ENCODE measurements at places on chromosomes 3 and 15.

GRCh38 chr3:105915524-105915923, 46.7 kb upstream of the CBLB start:
- no peak for DNase-seq
- peaks cover 15% of the 10 kb centered on the region for H3K4me1 ChIP-seq
- H3K27me3 ChIP-seq, result no peaks in the 10 kb centered on the region

GRCh38 chr3:164465172-164465571, 613.1 kb downstream of the SI start:
- H3K27me3 ChIP-seq, result no peaks in the 10 kb centered on the region
- H3K4me3 ChIP-seq, result no peak overlapping the region
- no peaks in the 10 kb centered on the region for H3K4me1 ChIP-seq
- H3K27ac ChIP-seq, result no peak overlapping the region

- H3K27ac ChIP-seq, result no peak overlapping the region
- H3K27me3 ChIP-seq, result no peaks in the 10 kb centered on the region
- DNase-seq, result no peak
- no peak overlapping the region for H3K4me3 ChIP-seq
- H3K4me1 ChIP-seq, result no peaks in the 10 kb centered on the region
These were observed 31.5 kb upstream of the FBLN2 start for GRCh38 chr3:13517253-13517977.

DNA sequence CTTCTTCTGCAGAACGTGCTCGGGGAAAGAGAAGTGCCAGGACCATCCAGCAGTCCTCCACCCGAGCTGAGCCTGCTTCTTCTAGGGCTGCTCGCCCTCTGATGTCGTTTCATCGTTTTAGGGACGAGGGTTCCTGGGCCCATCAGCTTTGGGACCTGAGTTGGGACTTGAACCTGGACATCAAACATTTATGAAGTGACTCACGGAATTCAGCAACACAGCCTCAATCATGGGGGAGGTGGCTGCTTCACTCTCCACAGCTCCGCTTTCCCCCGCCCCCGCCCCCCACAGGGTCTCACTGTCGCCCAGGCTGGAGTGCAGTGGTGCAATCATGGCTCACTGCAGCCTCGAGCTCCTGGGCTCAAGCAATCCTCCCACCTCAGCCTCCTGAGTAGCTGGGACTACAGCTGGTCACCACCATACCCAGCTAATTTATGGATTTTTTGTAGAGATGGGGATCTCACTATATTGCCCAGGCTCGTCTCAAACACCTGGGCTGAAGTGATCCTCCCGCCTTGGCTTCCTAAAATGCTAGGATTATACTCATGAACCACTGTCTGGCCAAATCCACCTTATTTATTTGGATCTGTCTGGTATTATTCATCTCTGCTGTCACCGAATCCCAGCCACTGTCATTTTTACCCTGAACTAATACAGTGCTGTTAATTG, 725 bp upstream of the SCAMP2 start:
- peaks cover 47% of the 10 kb centered on the region for H3K4me1 ChIP-seq
- H3K36me3 ChIP-seq, result peaks cover 25% of the 10 kb centered on the region
- peaks cover 10% of the 10 kb centered on the region for H3K27me3 ChIP-seq
- peak overlapping the region; percentile 94 for H3K27ac ChIP-seq

- peaks cover 15% of the 10 kb centered on the region for H3K27me3 ChIP-seq
- H3K36me3 ChIP-seq, result no peaks in the 10 kb centered on the region
- no peak overlapping the region for H3K4me3 ChIP-seq
- H3K4me1 ChIP-seq, result peaks cover 41% of the 10 kb centered on the region
- no peak overlapping the region for H3K27ac ChIP-seq
These were observed 13.3 kb upstream of the CD47 start for GRCh38 chr3:108103886-108104797.

- no peaks in the 10 kb centered on the region for H3K36me3 ChIP-seq
- H3K27ac ChIP-seq, result no peak overlapping the region
- no peaks in the 10 kb centered on the region for H3K27me3 ChIP-seq
- H3K4me3 ChIP-seq, result no peak overlapping the region
These were observed 406.9 kb downstream of the NR2F2 start for GRCh38 chr15:96737408-96737807.

DNA sequence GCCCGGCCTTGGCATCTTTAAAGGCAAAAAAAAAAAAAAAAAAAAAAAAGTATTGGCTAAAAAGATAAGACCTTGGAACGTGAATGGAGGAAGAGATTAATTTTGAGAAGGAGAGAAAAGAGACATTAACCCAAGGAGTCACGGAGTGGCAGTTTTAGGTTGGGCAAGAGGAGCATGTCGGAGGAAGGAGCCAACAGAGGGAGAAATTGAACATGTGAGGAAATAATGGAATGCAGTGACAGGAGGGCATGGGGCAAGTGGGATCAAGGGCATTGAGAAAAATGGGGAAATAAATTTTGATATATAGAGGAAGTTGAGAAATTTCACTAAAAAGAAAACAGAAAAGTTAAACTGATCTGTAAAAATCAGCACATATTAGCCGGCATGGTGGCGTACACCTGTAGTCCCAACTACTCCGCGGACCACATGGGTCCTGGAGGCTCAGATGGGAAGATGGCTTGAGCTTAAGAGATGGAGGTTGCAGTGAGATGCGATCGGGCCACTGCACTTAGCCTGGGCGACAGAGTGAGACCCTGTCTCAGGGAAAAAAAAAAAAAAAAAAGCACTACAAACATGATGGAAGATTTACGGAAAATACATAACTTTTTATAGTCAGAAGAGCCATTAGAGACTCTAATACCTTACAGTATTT, 1.2 kb downstream of the HAUS2 start:
- peaks cover 73% of the 10 kb centered on the region for H3K4me1 ChIP-seq
- H3K27ac ChIP-seq, result peak overlapping the region; percentile 96

- peaks cover 10% of the 10 kb centered on the region for H3K27me3 ChIP-seq
- H3K4me1 ChIP-seq, result peaks cover 16% of the 10 kb centered on the region
- DNase-seq, result no peak
- no peak overlapping the region for H3K4me3 ChIP-seq
These were observed 2.2 kb downstream of the DNAH1 start for GRCh38 chr3:52318186-52318816.

- H3K4me1 ChIP-seq, result peaks cover 12% of the 10 kb centered on the region
- DNase-seq, result peak; percentile 39
- no peak overlapping the region for H3K4me3 ChIP-seq
These were observed 333.9 kb downstream of the PTPRG start for GRCh38 chr3:61894988-61895935.

DNA sequence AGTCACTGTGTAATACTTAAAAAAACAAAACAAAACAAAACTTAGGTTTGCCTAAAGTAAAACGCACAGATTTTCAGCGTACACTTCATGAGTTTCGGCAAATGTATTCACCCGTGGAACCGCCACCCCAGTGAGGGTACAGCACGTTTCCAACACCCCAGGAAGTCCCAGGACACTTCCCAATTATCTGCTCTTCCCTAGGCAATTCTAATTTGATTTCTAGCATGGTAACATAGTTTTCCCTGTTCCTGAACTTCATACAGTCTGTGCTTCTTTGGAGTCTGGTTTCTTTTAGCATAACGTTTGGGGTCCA, 497 bp upstream of the CLASP2 start:
- no peak for DNase-seq
- peaks cover 13% of the 10 kb centered on the region for H3K4me1 ChIP-seq
- peak overlapping the region; percentile 88 for H3K4me3 ChIP-seq
- peaks cover 4% of the 10 kb centered on the region for H3K27me3 ChIP-seq
- H3K36me3 ChIP-seq, result no peaks in the 10 kb centered on the region

- H3K36me3 ChIP-seq, result peaks cover 47% of the 10 kb centered on the region
- H3K27ac ChIP-seq, result no peak overlapping the region
- no peaks in the 10 kb centered on the region for H3K27me3 ChIP-seq
- DNase-seq, result no peak
- no peaks in the 10 kb centered on the region for H3K4me1 ChIP-seq
These were observed 45.6 kb upstream of the IGDCC4 start for GRCh38 chr15:65468229-65468909.

- H3K27ac ChIP-seq, result no peak overlapping the region
- DNase-seq, result no peak
- no peaks in the 10 kb centered on the region for H3K36me3 ChIP-seq
- H3K4me3 ChIP-seq, result no peak overlapping the region
These were observed 31.7 kb downstream of the SLCO2A1 start for GRCh38 chr3:133997871-133998635.

- no peaks in the 10 kb centered on the region for H3K36me3 ChIP-seq
- H3K27ac ChIP-seq, result no peak overlapping the region
- H3K4me1 ChIP-seq, result no peaks in the 10 kb centered on the region
- no peak for DNase-seq
- H3K4me3 ChIP-seq, result no peak overlapping the region
These were observed 44.8 kb downstream of the TM4SF18 start for GRCh38 chr3:149288655-149289054.

DNA sequence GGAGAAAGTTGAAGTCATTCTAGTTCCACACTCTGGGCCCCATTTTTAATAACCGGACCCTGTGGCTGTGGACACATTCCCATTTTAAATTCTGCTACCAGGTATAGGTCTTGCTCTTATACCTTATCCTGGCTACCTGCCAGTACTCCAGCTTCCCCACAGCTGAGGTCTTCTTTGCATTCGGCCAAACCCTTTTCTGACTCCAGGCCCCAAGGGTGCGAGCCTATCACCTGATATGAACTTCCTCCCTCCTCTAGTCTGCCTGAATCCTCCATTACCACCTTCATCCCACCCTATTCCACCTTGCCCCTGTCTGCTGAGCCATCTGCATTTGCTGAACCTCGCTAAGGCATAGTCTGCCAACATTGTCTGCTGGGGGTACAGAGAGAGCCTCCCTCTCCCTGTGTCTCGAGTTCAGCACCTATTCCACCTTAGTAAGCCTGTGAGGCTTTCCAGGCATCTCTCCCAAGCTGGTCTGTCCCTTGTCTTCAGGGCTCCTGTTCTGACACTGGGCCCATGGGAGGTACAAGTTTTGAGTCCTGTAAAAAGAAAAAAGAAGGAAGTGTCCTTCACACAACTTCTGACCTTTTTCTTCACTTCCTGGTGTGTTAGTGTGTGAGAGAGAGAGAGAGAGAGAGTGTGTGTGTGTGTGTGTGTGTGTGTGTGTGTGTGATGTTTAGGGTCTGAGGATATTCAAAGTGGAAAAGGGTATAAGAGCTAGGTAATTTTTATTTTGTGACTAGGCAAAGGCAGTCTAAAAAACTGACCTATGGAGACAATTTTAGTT, 27.0 kb downstream of the PDE8A start:
- no peak overlapping the region for H3K4me3 ChIP-seq
- H3K36me3 ChIP-seq, result peaks cover 2% of the 10 kb centered on the region
- H3K27ac ChIP-seq, result no peak overlapping the region
- DNase-seq, result no peak
- H3K4me1 ChIP-seq, result peaks cover 7% of the 10 kb centered on the region

DNA sequence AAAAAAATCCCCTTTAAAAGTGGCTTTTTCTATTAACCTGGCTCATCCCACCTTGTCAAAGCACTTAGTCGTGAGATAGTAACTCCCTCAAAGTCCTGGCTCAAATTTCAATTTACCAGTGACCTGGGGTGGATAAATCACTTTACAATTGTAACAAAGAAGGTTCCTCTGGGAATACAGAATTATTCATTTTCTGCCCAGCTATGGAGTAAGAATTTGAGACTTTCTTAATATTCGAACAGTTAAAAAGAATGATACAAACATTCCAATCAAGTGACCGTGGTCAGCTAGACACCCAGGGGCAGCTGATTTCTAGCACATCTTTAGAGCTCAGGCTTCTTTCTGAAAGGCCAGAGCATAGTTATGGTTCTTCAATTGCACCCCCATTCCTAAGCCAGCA, 291.0 kb upstream of the TGFBR2 start:
- H3K4me1 ChIP-seq, result peaks cover 4% of the 10 kb centered on the region
- H3K36me3 ChIP-seq, result no peaks in the 10 kb centered on the region
- H3K27me3 ChIP-seq, result no peaks in the 10 kb centered on the region
- H3K27ac ChIP-seq, result no peak overlapping the region
- no peak overlapping the region for H3K4me3 ChIP-seq

GRCh38 chr15:92665100-92665555, 9.6 kb upstream of the FAM174B start:
- no peak overlapping the region for H3K4me3 ChIP-seq
- no peaks in the 10 kb centered on the region for H3K4me1 ChIP-seq
- no peaks in the 10 kb centered on the region for H3K36me3 ChIP-seq
- peaks cover 63% of the 10 kb centered on the region for H3K27me3 ChIP-seq

- no peaks in the 10 kb centered on the region for H3K36me3 ChIP-seq
- no peaks in the 10 kb centered on the region for H3K4me1 ChIP-seq
- DNase-seq, result no peak
These were observed 44.9 kb upstream of the DGKG start for GRCh38 chr3:186406669-186407635.

DNA sequence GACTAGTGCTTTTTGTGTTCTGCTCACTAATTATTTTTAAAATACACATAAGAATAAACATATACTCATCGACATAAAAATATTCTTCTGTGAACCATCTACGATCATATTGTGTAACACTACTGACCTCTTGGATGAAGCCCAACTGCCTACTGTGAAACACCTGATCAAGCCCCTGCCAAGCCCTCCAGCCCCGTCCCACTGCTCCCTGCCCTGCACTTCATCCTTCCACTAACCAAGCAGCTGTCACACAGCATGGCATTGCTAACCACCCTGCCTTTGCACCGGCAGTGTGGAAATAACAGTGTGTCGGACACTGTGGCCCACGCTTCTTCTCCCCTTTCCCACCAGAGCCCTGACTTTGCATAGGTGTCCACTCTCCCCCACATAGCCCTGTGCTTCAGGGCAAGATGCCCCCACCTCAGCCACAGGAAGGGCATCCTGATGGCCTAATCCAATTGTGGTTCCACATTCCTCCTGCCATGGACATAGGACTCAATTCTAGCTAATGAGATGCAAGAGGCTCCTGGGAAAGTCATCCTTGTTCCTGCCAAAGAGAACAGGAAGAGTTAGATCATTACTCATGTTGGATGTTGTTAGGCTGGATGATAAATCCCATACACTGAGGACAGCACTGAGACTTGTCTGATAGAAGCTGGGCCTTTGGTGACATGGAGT, 35.0 kb upstream of the ARID3B start:
- no peak overlapping the region for H3K4me3 ChIP-seq
- H3K27me3 ChIP-seq, result no peaks in the 10 kb centered on the region
- no peak overlapping the region for H3K27ac ChIP-seq
- H3K36me3 ChIP-seq, result peaks cover 10% of the 10 kb centered on the region
- no peak for DNase-seq

DNA sequence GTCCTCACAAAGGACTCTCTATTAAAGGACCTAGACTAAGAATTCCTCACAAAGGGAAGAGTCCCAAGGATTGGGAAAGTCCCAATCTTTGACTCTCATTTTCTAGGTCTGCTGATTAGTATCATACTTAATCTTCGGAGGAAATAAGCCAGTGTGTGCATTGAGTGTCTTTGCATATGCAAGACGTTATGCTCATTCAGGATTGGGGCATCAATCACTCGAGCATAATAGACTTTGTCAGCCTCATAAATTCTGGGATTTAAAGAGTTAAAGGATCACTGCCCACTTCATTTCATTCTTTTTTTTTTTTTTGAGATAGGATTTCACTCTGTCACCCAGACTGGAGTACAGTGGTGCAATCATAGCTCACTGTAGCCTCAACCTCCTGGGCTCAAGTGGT, 154.3 kb downstream of the RBPMS2 start:
- H3K4me1 ChIP-seq, result peaks cover 84% of the 10 kb centered on the region
- no peak overlapping the region for H3K4me3 ChIP-seq
- H3K36me3 ChIP-seq, result peaks cover 34% of the 10 kb centered on the region
- H3K27me3 ChIP-seq, result no peaks in the 10 kb centered on the region
- H3K27ac ChIP-seq, result peak overlapping the region; percentile 94
